ENCODE measurements at places on chromosomes 2 and 18.

- no peak for DNase-seq
Observed at GRCh38 chr2:17517481-17518211, 594 bp downstream of the RAD51AP2 start.

DNA sequence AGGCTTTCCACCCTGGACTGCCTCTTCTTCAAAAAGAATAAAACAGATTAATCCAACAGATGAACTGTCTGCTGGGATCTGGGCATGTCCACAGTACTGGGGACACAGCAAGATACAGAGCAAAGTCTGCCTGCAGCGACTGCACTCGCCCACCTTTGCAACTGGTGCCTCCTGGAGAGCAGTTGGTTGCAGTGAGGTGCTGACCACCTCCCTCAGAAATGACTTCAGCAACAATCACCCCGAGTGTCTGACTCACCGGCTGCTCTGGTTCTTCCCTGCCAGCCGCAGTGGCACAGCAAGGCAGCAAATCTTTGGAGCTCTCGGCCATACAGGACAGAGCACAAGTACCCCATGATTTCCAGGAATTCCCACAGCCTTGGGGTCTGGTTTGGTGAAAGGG lies 179.7 kb downstream of the ANAPC1 start:
- no peak for DNase-seq

GRCh38 chr2:189581354-189582139 lies 961 bp upstream of the SLC40A1 start:
- no peak for DNase-seq

GRCh38 chr2:554444-554843 lies 122.8 kb downstream of the TMEM18 start:
- DNase-seq: no peak

- DNase-seq: no peak
Observed at GRCh38 chr2:111042772-111043771, 77.6 kb upstream of the BCL2L11 start.

DNA sequence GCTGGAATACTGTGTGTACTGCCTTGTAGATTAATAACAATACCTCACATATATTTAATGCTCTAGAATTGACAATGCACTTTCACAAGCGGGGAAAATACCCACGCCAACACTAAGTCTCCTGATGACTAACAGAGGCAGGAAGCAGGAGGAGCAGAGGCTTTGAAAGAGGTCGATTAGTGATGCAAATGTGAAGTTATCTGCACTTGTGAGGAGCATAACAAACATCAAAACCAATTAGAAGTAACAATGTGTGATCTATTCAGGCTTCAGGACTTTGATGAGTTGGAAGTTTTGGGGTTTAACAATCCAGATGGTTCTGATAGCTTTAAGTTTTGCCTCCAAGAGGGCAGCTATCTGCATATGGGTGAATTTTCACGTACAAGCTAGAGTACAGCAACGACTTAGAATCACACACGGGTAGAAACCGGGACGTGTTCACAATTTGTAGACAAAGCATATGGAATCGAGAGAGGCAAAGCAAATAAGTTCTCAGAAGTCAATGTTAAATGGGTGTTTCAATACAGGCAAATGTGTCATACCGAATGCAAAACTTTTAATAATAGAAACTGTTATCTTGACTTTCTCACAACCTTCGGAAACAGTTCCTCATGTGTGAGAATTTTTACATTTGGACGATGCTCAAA lies 114.5 kb downstream of the METTL8 start:
- DNase-seq: no peak

- DNase-seq: no peak
Observed at GRCh38 chr2:215290980-215291599, 20.8 kb upstream of the ATIC start.

DNA sequence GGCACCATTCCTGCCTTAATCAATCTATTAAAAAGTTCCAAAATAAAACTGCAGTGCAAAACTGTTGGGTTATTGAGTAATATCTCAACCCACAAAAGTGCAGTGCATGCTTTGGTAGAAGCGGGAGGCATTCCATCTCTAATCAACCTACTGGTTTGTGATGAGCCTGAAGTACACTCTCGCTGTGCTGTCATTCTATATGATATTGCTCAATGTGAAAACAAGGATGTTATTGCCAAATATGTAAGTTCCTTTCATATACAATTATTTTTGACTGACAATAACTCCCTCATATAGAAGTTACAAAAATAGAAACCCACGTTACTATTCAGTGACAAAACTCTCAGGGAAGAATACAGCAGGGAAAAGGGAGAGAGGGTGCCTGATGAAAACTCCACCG lies 43.0 kb downstream of the OSGEPL1 start:
- DNase-seq: no peak

- no peak for DNase-seq
Observed at GRCh38 chr2:29607038-29607420, 314.4 kb downstream of the ALK start.

GRCh38 chr2:181036445-181036844 lies 56.0 kb downstream of the UBE2E3 start:
- DNase-seq: no peak

DNA sequence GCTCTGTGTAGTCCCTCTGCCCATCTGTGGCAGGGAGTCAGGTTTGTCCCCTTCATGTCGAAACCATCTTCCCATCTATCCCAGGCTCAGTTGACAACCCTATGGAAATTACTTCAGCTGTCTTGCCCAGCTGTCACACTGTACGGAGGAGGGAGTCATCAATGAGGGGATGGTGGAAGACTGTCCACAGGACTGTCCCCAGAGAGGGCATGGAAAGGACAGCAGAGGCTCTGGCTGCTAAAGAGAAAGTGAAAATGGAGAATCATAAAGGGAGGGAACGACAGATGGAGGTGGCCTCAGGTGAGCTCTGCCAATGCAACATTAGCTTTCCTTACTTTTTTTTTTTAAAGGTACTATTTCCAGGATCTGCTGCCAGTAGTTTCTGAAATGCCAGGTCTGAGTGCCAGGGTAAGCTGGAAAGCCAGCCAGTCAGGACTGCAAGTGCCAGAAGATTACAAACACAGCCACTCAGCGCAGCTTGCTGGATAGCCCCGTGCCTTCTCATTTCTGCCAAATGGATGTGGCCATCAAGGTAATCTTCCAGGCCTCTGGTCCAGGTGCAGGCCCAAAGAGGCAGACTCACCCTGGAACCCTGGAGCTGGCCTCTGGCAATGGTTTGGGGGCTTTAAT lies 192.8 kb downstream of the AGPS start:
- DNase-seq: no peak

GRCh38 chr2:45009303-45009927 lies at the start of gene SIX2:
Gene SIX2 (minus strand): TSS chr2:45009452. CDS start chr2:45009110, 342 bp downstream.
- no peak for DNase-seq

DNA sequence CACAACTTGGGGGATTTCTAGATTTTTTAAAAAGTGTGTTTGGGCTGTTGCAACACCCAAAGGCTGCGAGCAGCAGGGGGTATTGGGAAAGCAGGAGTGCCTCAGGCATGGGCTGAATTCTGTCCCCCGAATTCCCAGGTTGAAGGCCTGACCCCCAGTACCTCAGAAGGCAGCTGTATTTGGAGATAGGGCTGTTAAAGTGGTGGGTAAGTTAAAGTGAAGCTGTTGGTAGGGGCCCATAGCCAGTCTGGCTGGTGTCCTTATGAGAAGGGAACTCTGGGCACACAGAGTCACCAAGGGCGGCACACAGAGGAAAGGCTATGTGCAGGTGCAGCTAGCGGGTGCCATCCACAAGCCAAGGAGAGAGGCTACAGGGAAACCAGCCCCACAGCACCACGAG lies 717.4 kb downstream of the GALR1 start:
- DNase-seq: no peak

GRCh38 chr2:226802573-226802972 lies 3.0 kb upstream of the IRS1 start:
- DNase-seq: no peak

All from stimulated activated CD8-positive, alpha-beta memory T cell treated with anti-CD3 and anti-CD28 coated beads, Interleukin-7, amount 100 ng/mL, for 1 hour (primary cell).